ENCODE measurements at places on chromosomes 2 and 18.

DNA sequence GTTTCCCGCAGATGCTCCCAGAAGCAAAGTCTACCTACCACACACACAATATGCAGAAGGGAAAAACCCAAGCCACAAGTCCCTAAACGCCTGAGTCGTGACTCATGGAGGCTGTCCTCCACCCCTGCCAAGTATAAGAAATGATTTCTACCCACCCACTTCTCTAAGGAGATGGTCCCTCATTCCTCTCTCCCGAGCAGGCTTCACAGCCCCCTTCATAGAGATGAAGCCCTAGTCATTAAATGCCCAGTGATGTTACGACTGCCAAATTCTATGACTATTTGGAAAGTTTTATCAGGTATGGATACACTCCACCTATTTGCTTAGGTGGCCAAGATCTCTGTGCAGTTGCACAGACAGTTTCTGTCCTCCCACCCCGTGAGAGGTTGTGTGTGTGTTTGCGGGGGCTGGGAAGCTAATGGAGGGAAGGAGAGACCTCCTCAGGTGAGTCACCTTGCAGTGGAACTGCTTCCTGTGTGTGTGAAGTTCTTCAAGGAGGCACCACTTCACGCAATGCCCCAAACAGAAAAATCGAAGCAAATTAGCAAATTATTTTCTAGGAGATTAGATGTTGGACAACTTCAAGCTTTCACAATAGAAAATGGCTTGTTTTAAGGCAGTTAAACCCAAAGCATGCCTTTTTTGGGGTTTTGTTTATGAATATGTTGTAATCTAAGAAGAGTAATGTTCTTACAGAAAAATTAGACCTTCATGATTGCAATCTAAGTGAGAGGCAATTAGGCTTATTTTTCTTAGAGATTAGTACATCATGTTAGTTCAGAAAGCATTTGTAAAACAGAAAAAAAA, 175.2 kb downstream of the TGIF1 start:
- peak; percentile 95 for DNase-seq

DNA sequence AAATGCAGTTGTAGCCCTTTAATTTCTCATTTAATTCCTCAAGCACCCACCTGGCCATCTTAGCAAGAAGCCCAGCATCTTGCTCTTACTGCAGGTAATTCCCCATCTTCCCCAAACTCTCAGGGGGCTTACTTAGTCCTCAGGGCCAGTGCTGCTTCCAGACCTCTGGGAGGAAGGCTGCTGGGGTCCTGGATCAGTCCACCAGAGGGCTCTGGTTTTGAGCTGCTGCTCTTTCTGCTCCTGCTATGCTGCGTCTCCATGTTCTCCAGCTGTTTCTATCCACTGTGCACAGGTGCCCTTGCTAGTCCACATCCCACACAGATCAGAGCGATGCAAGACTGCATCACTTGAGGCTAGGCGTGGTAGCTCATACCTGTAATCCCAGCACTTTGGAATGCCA, 34.5 kb upstream of the TMEM87B start:
- no peak for DNase-seq

- no peak for DNase-seq
Observed at GRCh38 chr2:23791030-23791429, 135.9 kb downstream of the ATAD2B start.

- no peak for DNase-seq
Observed at GRCh38 chr2:215880970-215881369, 132.4 kb downstream of the MREG start.

DNA sequence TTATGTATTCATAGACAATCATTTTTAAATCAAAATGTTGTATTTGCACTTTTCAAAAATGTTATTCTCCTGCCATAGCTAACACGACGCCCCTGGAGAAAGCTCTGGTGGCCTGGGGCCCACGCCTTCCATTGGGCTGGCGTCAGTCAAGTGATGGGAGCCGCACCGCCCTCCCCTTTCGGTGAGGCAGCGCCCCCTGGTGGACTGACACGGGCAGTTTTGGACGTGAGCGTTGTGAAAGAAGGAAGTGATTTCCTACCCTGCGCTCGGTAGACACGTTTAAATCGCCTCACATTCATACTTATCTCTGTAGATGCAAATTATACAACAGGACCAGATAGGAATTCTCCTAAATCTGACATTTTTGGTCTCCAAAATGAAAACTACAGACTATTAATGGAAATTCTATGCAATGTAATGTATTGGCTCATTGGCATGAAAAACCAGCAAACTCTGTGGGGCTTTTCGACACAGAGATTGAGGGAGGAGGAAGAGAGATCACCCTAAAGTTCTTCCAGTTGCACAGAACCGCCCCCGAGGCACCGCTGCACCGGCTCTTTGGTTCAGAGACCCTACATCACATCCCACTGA, 326.2 kb upstream of the SOX11 start:
- DNase-seq, result no peak

GRCh38 chr2:101779190-101779589, 81.7 kb downstream of the MAP4K4 start:
- no peak for DNase-seq

- no peak for DNase-seq
Observed at GRCh38 chr2:226971084-226971483, 135.2 kb downstream of the RHBDD1 start.

DNA sequence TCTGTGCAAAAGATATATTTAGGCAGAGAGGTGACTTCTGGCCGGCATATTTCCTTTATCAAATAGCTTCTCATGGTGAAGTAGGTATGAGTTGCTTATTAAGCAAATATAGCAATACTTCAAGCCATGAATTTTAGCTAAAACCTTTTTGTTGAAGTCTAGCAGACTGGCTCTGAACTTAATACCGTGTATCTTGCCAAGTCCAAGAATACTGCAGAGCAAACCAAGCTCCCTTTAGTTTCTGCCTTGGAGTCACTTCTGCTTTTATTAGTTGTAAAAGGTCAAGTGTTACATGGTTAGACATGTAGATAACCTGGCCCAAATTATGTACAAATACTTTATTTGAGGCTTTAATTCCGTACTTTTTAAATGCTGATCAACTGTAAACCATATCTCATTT, 627.6 kb upstream of the PKDCC start:
- DNase-seq, result no peak

GRCh38 chr2:204434660-204435462, 110.4 kb upstream of the PARD3B start:
- DNase-seq, result no peak

- DNase-seq, result no peak
Observed at GRCh38 chr2:129762386-129763189, 216.9 kb upstream of the RAB6C start.

All from HS-27A (cell line).